ENCODE measurements at places on chromosomes 11 and 22. TPM values are rescaled to one million over a fixed set of nuclear protein-coding genes. Genes with fewer than 3 reads are reported as not detected.

Gene NEFH
- 0.16 TPM for total RNA-seq

Gene GGTLC3
- not detected for total RNA-seq

Gene UBASH3B
- total RNA-seq: 29.9 TPM

Gene MOV10L1
- 0.03 TPM for total RNA-seq

Gene MS4A4A
- total RNA-seq: not detected

Gene TMPRSS13
- not detected for total RNA-seq

Gene OR52I2
- not detected for total RNA-seq

Gene SCO2
- 6.4 TPM for total RNA-seq

Gene PDGFD
- 8.6 TPM for total RNA-seq

Gene ZC3H7B
- 22.0 TPM for total RNA-seq

Gene MPPED2
- not detected for total RNA-seq

Gene C11orf86
- total RNA-seq: 50.6 TPM

Gene CRYBB3
- not detected for total RNA-seq

Gene IGHMBP2
- 14.1 TPM for total RNA-seq

Gene USP2
- 0.77 TPM for total RNA-seq

Gene C1QTNF4
- 0.21 TPM for total RNA-seq

Gene SLC22A9
- total RNA-seq: not detected

Gene NUDT8
- total RNA-seq: 12.1 TPM

Gene TMPRSS6
- total RNA-seq: not detected

Gene GGT1
- 96.3 TPM for total RNA-seq

Gene RIMBP3C
- 0.13 TPM for total RNA-seq

Gene IRAG1
- total RNA-seq: 0.06 TPM

Gene IFITM1
- total RNA-seq: 0.23 TPM

Gene CD151
- 873 TPM for total RNA-seq

Gene TEX12
- total RNA-seq: not detected

Gene PRG3
- total RNA-seq: not detected

Gene ANO1
- 3.6 TPM for total RNA-seq

Gene UBQLN3
- total RNA-seq: not detected

Gene CRY2
- 4.6 TPM for total RNA-seq

Gene GPR83
- 0.07 TPM for total RNA-seq

Gene FOLR2
- not detected for total RNA-seq

Gene VEGFB
- total RNA-seq: 49.7 TPM
